ENCODE measurements at places on chromosomes 5 and 9.

- no peak for DNase-seq
Measured at GRCh38 chr9:135699440-135699839, at the start of gene SOHLH1. Gene SOHLH1 (minus strand): TSS chr9:135699481. CDS start chr9:135699467, 14 bp downstream.

DNA sequence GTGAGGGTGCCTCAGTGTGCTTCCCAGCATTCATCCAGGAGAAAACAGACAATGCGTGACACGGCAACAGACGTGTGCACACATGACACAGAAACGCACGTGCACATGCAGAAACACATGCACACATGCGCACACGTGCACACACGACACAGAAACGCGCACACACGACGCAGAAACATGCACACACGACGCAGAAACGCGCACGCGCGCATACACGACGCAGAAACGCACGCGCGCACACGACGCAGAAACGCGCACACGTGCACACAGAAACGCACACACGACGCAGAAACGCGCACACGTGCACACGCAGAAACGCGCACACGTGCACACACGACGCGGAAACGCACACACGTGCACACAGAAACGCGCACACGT is 16.5 kb downstream of the TPPP start:
- no peak for DNase-seq

DNA sequence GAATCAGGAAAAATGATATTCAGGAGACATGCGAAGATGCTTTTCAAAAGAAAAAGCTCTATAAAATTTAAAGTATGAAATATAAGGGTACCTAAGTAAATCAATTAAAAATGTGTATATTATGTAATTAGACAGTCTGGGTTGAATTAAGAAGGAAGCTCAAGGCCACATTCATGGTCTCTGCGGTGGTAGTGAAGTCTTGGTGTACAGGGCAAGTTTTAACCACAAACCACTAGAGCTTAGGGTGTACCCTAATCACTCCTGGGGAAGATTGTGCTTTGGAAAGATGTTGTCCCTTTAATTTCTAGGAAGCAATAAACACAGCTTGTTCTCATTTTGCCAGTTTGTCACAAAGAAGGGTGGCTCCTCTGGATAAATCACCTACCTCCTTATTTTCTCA is 287.2 kb upstream of the ZNF608 start:
- DNase-seq = no peak

DNA sequence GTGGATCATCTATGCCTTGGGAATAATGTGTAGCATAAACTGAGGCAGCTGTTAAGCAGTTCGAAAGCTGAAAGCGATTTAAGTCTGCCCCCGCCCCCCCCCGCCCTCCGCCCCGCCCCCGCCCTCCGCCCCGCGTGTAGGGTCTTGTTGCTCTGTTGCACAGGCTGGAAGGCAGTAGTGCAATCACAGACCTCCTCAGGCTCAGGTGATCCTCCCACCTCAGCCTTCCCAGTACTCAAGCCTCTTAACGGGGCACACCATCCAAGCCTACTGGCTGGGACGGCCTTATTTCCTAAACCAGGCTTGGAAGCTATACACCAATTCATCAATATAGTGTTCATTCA is 945 bp downstream of the ANKDD1B start:
- no peak for DNase-seq

DNA sequence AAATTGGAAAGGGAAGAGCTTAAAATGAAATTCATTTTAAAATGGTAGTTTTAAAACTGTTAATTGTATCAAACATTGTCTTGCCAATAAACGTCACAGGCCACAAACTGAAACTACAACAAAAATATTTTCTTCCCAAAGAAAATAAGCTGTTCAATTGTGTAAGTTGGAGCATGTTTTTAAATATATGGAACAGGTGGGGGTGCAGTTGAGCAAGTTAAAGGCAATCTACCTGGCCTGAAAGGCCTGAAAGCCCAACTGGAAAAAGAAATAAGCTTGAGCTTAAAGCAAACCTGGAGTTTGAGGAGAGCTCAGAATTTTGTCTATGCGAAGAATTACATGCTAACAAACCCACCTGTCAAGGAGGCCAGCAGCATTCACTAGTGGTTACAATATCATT is 439.5 kb downstream of the ACTL7B start:
- DNase-seq = no peak

DNA sequence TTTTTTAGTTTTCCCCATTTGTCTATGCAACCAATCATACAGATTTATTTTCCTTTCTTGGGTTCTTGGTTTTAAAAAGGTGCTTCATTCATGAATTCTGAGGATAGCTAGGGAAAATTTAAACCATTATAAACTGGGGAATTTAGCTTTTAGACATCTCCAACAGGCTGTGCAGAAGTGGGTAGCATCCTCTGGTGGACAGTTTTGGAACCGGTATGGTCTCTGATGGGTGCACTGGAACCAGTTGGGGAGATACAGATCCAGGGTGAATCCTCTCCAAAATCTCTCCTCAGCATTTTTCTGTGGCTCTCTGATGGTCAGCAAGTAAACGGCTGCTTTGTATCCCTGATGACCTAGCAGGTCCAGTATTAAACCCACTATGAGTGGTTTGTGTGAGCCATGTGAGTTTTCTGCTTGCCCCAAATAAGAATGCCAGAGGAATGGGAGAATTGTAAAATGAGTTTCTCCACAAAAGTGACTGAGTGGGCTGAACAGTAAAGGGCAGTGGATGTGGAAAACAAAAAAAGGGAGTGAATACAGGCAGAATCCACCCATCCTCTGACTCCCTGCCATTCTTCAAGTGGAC is 9.1 kb upstream of the DNAJC25 start:
- peak; percentile 14 for DNase-seq

DNA sequence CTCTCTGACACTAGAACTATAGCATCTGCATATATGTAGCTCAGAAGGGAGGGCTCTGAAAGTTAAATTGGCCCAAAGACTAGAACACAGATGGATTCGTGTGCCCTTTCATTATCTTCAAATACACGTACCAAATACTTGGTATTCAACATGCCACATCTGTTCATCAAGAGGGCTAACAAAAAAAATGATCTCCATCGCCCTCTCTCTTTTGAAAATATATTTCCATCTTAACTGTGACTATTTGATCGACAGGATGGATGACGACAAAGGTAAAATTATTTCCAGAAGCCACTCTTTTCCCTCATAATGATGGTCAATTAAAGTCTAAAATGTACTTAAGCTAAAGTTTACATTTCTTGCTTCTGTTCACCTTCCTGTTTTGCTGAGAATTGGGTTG is 77.0 kb downstream of the SEMA6A start:
- DNase-seq = peak; percentile 26

- DNase-seq = no peak
Measured at GRCh38 chr9:92611621-92612285, 58.2 kb downstream of the IPPK start.

GRCh38 chr9:137403269-137403668 is 19.7 kb downstream of the EXD3 start:
- no peak for DNase-seq

DNA sequence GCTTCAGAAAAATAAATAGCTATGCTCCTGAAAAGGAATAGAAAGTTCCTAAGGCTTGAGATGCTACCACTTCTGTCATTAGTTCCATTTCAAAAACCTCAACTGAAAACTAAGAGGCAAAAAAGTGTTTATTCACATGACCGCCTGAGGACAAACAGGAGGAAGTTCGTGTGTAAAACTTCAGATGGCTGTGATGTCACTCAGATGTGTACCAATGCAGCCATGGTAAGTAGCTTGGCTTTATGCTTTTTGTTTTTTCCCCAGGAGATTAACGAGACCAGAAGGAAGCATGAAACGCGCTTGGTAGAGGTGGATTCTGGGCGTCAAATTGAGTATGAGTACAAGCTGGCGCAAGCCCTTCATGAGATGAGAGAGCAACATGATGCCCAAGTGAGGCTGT is 33.0 kb downstream of the LMNB1 start:
- no peak for DNase-seq

DNA sequence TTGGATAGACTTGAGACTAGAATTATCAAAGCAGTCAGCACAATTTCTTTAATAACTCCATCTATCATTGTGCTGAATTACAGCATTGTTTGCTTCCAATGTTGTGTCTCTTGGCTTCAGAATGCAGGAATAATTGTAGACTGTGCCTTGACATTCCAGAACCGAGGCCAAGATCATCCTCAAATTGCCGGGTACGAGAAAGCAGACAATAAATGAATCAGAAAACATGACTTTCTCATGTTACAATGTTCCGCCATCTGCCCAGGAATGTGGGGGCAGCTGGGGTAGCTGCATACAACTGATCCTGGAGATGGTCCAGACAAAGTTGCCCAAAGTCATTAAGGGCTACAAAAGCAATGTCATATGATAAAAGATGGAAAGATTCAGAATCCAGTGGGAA is 206.2 kb upstream of the SGCD start:
- peak; percentile 14 for DNase-seq

- no peak for DNase-seq
Measured at GRCh38 chr9:68981789-68982188, 32.1 kb downstream of the PRKACG start.

DNA sequence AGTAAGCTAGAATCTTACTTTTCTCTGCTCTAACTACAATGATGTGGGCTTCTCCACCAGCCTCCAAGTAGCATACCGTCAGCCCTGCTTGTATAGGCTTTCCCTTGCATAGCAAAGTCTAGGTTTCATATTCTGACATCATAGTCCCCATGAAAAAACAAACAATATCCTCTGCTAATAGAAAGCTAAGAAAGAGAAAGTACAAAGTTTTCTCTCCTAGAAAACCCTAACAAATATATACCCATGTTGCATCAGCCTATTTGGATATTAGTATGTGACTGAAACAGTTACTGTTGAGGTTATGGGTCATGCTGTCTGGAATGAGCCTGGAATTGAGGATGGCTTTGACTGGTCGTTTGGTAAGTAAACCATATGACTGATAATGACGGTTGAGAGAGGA is 1696.0 kb downstream of the MAT2B start:
- DNase-seq = no peak

- DNase-seq = peak; percentile 45
Measured at GRCh38 chr9:88932766-88933165, 58.5 kb upstream of the S1PR3 start.

DNA sequence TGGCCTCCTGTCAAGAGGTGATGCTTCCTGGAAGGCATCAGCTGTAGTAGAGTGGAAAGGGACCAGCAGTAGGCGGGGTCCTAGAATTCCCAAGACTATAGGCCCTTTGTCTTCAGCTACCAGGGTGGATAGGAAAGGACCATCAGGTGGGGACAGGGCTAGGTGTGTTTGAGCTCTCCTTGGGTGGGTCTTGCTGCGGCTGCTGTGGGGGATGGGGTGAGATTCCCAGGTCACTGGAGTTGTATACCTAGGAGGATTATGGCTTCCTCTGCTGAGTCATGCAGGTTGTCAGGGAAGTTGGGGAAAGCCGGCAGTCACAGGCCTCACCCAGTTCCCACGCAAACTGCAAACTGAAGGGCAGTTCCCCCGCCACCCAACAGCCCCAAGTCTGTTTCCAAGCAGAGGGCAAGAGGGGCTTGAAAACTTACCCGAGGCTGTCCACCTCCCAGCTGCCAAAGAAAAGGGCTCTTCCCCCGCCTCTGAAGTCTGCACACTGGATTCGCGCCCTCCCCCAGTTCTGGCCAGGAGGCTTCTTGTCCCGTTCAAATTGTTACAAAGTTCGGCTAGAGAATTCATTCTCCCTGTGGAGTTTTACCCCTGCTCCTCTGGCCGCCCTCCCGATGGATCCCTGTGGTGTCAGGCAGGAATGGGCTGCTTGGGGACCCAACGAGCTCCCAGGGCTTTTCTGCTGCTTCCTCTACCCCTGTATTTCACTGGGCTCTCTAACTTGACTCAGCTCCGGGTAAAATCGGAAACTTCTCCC is 23.0 kb upstream of the ECM2 start:
- DNase-seq = no peak

DNA sequence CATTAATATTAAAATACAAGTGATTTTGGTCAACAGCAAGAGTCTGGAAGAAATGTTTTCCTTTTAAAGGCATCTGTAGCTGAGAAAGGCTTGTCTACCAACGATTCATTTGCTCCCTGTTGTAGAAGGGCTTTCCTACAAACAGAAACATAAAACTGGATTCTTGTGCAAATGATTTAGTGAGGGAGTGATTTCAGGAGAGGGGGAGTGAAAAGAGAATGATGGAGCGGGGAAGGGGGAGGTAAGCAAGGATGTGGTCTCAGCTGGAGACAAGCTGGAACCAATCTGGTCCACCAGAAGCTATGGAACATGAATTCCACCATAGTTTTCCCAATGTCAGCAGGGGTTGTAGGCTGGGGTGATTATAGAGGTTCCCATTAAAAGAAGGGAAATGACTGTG is 196.3 kb downstream of the FBXO4 start:
- DNase-seq = no peak

GRCh38 chr9:122387536-122387935 is 16.7 kb downstream of the PTGS1 start:
- DNase-seq = no peak

DNA sequence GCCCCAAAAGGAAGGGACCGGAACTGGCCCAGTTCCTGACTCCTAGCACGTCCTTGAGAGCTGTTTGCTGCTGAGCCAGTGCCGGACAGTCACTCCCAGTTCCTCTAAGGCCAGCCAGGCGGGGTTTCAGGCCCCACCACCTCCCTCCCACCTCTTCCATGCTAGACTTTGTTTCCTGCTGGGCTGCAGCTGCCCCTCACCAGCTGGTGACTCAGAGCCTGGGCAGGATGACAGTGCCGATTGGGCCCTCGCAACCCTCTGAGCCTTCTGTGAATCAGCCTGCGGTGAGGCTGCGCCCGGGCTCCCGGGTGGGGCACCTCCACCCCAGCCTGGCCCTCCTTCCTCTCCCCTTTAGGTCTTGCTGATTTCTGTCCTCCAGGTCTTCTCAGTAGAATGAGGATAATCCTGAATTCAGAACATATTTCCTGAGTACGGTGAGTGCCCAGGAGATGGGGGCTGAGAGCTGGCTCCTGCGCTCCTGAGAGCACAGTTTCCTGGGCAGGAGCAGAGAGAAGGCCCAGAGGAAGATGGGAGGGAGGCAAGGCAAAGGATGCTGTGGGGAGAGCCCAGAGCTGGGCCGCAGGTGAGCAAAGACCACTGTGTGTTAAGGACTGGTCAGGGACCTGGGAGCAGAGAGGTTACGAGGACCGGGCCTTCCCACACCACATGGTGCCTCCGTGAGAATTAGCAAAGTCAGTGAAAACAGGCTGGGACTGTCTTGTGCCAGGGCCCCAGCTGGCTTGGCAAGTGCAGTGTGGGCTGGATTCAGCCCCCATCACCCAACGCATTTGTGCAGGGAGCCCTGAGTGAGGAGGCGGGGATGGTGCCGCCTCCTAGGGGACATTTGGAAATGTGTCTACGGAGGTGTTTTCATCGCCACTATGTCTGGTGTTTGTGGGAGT is 32.9 kb upstream of the STXBP1 start:
- DNase-seq = peak; percentile 80

DNA sequence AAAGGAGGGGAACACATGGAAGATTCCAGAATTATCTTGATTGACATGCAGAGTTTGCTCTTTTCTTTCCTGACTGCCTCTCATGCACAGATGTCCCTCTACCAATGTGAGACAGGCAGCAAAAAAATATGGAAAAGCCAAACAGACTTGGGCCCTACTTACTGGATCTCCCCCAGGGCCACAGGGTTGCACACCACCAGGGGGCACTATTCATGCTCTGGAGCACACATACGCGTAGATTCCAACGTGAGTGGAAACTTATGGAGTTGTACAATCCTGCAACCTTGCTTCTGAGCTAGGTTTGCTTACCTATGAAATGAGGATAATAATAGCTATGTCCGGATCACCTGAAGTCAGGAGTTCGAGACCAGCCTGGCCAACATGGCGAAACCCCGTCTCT is 319.5 kb downstream of the ARHGEF28 start:
- no peak for DNase-seq

Measured in NCI-H1694 treated with DMSO at 0.1 percent for 48 hours (cell line).